SK-N-SH (cell line): ENCODE measurements at places on chromosomes 5 and 9.

DNA sequence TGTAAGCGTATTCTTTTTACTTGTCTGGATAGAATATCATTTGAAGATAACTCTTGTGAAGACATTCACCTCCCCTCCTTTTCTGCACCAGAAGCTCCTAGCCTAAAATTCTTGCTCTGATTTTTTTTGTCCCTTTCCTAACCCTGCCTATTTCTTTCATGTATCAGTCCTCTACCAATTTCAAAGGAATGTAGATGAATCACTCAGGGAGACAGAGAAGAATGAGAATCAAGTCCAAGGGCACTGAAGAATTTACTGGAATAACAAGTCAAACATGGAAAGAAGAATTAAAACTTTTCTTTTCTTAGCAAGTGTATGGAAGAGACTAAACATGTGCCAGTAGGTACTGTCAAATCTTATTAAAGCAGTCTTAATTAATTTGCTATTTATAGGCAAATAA is 618.7 kb downstream of the DNAH5 start:
- no peak for DNase-seq

GRCh38 chr9:130785940-130786508 is 49.0 kb upstream of the ABL1 start:
- peak; percentile 32 for DNase-seq

DNA sequence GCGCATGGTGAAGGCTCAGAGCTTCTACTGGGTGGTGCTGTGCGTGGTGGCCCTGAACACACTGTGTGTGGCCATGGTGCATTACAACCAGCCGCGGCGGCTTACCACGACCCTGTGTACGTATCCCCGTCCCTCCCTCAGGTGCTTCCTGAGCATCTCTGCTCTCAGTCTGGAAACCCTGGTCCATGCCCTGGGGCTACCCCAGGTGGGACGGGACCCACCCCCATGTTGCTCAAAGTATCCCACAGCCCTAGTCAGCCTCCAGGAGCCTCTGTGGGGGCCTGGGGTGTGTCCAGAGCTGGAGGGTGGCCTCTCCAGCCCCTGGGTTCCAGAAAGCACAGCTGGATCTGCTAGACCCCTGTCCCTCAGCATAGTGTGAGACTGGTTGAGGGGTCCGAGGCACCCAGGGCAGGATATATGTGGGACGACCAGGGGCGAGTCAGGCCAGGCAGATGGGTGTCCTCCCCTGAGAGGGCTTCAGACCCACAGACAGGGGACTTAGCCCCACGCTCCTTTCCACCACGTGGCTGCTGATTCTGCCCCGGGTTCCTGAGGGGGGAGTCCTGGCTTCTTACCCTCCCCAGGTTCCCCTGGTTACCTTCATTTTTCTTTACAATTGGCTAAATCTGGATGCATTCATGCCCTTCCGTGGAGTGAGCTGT is 94.0 kb downstream of the CACNA1B start:
- DNase-seq: peak; percentile 8

GRCh38 chr9:112750764-112751055 is 150 bp downstream of the SNX30 start:
- no peak for DNase-seq

- DNase-seq: no peak
These were observed 240.8 kb downstream of the KIF4B start for GRCh38 chr5:155254399-155254798.

DNA sequence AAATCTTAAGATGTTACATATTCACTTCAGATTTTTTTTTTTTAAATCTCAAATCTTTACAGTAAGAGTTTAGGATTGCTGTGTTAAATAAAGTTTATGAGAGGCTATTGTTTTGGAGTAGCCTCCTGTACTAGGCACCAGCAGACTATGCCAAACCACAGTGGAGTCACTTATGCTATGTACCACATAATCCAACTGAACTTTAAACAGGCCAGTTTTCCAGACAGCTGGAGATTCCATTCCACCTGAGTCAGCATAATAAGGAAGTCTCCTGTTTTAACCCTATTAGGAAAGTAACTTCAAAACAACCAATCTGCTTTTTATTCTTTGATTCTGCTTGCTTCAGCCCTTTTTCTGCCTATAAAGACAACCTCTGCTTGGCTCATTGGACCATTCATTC is 205.2 kb downstream of the CSNK1G3 start:
- DNase-seq: no peak

- DNase-seq: peak; percentile 79
These were observed at the start of gene SEMA5A for GRCh38 chr5:9545992-9546851. Gene SEMA5A (minus strand): TSS chr5:9546075. CDS start chr5:9379946, 166,129 bp downstream.

DNA sequence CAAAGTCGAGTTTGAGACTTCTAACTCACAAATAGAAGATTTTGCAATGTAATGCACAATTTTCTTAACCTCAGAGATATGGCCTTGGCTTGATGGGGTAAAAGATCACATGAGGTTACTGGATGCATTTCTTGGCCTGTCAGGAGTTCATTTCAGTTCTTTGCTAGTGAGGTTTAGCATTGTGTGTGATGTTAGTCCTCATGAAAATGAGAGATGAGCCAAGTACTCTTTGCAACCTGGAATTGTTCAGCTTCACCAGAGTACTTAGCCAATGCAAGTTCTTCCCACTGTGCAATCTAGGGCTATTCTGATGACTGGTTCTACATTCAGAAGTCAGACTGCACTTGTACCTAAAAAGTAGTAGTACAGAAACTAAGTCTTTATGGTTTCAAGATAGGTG is 24.9 kb downstream of the GNAQ start:
- DNase-seq: no peak

DNA sequence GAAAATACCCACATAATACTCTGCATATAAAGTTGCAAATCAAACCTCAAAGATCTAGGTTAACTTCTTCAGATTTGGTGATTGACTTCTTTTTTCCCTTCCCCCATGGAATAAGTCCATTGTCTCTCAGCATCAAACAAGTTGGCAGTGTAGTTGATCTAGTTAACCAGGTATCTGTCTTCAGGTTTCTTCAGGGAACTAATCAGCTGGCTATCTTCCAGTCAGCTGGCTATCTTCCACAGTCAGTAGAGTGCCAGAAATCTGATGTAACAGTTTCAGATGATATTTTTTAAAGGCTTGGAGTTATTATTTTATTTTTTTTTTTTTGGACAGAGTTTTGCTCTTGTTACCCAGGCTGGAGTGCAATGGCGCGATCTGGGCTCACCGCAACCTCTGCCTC is 16.8 kb downstream of the TNFSF15 start:
- DNase-seq: no peak

- DNase-seq: peak; percentile 76
These were observed 828 bp downstream of the ZSWIM6 start for GRCh38 chr5:61332851-61333320.

DNA sequence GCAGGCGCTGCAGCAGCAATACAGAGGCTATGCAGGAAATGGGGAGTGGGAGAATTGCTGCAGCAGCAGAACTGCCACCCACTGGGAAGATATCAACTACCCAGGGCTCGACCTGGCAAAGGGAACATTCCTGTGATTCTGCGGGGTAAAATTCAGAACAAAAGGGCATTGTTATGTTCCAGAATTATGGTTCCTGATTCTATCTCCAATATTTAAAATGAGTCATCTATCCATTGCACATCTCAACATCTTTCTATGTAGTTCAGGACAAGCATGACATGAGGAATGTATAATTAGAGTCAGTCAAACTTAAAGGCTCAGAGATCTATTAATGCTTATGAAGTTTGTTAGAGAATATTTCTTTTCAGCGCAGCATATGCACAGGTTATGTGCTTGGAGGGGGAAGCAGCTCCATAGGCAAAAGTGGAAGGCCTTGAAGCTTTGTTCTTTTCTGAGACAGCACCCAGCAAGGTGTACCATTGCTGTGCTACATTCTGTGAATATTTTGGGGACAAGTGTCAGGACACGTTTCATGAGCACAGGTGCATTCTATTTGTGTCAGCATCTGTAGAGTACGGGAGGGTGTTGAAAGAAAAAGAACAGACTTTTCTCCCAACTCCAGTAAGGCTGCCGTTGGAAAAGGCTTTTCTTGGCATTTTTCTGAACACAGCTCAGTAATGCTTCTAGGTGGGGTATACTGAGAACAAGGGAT is 395.6 kb upstream of the MPDZ start:
- no peak for DNase-seq

- no peak for DNase-seq
These were observed 22.0 kb downstream of the PDGFRB start for GRCh38 chr5:150133581-150134197.

DNA sequence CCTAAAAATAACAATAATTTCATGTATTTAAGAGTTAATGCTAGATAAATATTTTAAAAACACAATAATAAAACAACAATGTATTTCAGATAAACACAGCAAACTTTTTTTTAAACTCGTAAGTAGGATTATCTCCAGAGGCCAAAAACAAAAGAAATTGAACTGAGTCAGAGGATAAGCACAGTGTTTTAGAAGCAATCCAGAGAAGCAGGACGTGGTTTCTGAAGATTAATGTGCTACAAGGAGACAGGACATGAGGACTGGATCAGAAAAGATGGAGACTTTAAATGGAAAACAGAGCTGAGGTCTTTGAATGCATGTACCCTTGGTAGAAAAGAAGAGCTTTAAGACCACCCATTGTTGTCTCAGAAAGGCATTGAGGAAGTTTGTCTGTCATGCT is 491.2 kb upstream of the TLE4 start:
- no peak for DNase-seq

DNA sequence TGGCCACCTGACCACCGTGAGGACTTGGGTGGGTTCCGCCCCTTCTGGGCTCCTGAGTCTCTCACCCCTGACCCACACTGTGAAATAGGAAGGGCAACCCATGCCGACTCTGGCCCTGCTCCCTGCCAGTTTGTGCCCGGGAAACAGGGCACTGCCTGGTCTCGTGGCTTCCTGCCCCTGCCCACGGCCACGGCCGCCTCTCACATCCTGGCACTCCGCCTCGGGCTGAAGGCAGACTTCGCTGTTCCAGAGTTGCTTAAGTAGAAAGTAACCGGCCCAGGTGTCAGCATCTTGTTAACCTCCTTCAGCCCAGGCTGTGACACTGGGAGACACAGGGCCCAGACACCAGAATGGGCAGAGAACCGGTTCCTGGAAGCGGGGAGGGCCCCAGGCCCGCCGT is 68.7 kb upstream of the RNU6ATAC start:
- DNase-seq: no peak

DNA sequence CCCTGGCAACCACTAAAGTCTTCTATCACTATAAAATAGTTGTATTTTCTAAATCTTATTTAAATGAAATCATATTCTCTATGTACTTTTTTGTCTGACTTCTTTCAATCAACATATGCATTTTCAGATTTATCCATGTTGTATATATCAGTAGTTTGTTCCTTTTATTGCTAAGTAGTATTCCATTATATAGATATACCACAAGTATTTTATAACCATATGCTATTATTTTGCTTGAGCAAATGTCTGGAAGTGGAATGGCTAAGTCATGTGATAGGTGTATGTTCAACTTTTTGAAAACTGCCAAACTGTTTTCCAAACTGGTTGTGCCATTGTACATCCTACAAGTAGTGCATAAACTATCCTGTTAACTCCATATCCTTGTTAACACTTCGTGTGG is 131.1 kb downstream of the CWC27 start:
- no peak for DNase-seq

DNA sequence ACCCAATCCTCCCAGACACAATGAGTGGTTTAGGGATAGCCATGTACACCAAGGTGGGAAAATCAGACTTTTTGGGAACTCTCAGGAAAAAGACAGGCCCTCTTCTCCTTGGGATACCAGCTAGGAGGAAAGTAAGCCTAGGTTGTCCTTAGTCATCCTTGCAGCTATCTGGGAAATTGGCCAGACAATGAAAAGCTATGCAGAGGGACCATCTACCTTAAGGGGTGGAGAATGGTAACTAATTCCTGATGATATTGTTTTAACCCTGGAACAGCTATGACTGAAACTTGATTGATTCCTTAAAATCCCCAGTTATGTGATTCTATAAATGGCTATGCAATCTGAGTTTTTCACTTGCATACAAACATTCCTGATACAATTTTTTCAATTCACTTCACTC is 88.9 kb upstream of the BNC2 start:
- DNase-seq: no peak

- DNase-seq: no peak
These were observed 1809.9 kb upstream of the ACO1 start for GRCh38 chr9:30574355-30575151.

DNA sequence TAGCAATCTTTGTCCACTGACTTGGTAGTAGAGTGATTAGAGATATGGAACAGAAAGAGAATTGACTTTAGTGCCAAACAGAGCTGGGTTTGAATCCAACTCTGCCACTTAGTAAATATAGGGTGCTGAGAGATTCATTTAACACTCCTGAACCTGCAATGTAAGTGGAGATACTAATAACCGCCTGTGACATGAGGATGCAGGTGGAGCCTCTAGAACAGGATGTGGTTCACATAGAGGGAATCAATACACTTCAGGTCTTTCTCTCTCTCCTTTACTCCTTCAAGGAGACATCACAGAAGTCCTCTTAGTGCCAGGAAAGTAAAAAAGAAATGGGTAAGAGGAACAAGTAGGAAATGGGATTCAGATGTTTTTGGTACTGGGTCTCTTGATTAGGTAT is 49.8 kb downstream of the TRPM3 start:
- no peak for DNase-seq

GRCh38 chr9:26271495-26272122 is 593.4 kb upstream of the TUSC1 start:
- DNase-seq: no peak

GRCh38 chr5:175215906-175216305 is 228.1 kb downstream of the DRD1 start:
- DNase-seq: no peak

DNA sequence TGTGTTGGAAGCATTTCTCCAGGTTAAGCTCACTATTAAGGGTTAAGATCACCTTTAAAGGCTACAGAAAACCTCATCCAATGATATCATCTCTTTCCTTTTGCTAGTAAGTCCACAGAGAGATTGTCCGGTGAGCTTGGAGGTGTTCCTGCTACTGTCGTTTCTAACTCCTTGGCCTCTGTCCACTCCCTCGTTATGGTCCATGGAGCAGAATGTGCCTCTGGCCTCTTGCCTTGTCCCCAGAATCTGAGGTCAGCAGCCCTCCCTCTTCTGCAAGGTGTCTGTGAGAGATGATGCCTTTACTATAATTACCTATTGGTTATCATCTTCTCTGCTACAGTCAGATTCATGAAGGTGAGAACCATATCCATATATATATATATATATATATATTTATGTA is 15.0 kb downstream of the ORM2 start:
- DNase-seq: no peak

DNA sequence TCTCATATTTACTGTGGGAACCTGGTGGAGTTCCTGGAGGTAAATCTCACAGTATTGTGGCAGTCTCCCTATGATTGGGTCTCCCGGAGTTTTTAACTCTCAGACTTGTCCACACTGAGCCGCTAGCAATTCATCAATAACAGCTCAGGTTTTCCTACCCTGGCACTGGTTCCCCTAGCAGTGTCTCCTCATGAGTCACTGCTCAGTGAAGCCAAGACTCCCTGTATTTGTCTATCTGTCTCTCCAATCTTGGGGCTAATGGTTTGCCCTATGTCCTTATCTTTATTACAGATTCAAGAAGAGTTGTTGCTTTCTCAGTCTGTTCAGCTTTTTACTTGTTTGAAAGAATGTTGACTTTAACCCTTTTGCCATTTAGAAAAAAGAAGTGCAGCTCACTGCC is 176.7 kb upstream of the FGF10 start:
- no peak for DNase-seq

GRCh38 chr9:14671377-14671776 is 21.9 kb downstream of the ZDHHC21 start:
- DNase-seq: no peak
